ENCODE measurements at places on chromosomes 2 and 18.

- DNase-seq = no peak
Observed at GRCh38 chr2:42602876-42603219, 34.4 kb downstream of the MTA3 start.

GRCh38 chr2:160377204-160377995, 116.2 kb downstream of the RBMS1 start:
- no peak for DNase-seq

DNA sequence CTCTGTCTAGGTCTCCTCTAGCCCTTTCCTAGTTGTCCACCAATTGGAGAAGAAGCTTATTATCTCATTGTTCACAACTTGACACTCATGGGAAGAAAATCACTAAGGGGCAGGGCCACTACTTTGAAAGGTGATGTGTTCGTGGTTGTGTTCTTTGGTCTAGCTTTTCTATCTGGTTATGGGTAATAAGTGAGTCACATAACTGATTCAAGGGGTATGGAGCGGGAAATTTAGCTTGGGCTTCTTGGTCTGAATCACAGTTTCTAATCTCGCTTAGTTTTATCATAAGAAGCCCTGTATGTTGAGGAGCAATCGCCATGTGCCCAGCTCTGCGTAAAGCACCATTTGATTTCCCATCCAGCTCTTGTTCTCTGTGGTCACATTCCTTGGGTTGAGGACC, 18.7 kb upstream of the DYTN start:
- DNase-seq = no peak

GRCh38 chr2:38499548-38500282, 103.0 kb downstream of the HNRNPLL start:
- no peak for DNase-seq

- no peak for DNase-seq
Observed at GRCh38 chr2:73984203-73984921, at the start of gene TET3. Gene TET3 (plus strand): TSS chr2:73984910. CDS start chr2:73986404, 1,494 bp downstream.

DNA sequence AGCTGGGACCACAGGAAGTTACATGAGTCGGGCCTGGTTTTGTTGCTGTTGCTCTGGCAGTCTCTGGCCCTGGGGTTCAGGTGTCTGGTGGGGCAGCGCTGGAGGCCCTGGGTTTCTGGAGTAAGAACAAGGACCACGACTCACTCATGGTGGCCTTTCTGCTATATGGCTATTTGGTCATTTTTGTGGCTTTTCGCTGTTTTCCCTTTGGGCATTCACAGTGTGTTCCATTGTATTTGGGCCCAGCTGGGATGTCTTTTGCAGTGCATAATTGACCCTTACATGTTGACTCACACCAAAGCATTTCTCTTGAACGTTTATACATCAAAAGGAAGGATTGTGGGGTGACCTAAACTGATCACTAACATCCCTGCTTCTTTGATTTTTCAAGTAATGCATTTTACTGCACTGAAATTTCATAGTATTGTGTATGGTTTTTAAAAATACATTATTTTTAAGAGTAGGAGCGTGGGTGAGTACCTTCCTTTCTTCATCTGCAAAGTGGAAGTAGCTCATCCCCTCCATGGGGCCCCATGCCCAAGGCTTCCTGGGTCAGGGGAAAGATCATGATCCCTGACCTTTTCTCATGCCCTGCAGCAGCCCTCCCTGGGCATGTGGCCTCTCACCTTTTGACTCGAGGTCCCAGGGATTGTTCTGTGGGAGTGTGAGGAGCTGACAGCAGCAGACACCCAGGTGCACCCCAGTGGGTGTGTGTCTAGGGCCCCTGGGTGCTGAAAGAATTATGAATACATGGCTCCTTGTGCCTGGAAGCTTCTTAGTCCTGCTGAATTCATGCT, 225.5 kb downstream of the AGAP1 start:
- no peak for DNase-seq

GRCh38 chr18:40367576-40367975, 1587.5 kb upstream of the PIK3C3 start:
- DNase-seq = no peak

DNA sequence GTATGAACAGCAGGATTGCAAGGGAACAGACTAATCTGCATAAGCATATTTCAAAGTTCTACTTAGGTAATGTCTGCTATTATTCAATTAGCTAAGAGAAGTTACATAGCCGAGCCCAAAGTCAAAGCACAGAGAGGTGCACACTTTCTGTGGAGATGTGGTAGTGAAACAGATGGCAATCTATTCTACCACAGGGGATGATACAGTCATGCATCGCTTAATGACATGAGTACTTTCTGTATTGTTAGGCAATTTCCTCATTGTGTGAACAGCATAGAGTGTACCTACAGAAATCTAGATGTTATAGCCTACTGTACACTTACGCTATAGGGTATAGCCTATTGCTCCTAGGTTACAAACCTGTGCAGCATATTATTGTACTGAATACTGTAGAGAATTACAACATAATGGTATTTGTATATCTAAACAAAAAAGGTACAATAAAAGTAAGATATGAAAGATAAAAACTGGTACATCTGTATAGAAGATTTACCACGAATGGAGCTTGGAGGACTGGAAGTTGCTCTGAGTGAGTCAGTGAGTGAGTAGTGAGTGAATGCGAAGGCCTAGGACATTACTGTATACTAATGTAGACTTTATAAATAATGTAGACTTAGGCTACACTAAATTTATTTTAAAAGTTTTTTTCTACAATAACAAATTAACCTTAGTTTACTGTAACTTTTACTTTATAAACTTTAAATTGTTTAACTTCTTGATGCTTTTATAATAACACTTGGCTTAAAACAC, 197.6 kb downstream of the MBD5 start:
- DNase-seq = no peak

- no peak for DNase-seq
Observed at GRCh38 chr2:196409376-196409775, 230.1 kb upstream of the CCDC150 start.

- no peak for DNase-seq
Observed at GRCh38 chr2:15059870-15060512, 427.5 kb downstream of the LRATD1 start.

Measured in GM04504 (cell line).